ENCODE measurements at places on chromosomes 6 and 20.
A peak's percentile ranks its signal among the peaks of the same experiment; 100 is the strongest.

DNA sequence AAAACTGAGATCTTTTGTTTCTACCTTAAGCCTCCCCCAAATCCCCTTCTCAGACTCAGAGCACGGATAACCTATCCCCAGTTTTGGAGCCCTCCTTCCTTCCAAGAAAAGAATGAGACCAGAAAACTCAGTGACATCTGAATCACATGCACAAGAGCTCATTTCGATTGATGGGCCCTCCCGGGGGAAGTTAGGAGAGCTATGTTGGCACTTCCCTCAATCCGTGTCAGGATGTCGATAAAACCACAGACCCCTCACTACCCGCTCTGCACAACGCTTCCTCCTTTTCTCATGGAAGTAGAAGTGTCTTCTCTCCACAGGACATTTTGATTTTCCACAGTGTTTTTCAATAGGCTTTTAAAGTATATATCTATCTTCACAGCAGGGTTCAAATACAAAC, 332.4 kb downstream of the HACE1 start:
- no peak for DNase-seq

- no peak for DNase-seq
Measured at GRCh38 chr6:134523903-134524650, 206.2 kb upstream of the SGK1 start.

GRCh38 chr20:22815603-22816315, 219.4 kb upstream of the SSTR4 start:
- no peak for DNase-seq

DNA sequence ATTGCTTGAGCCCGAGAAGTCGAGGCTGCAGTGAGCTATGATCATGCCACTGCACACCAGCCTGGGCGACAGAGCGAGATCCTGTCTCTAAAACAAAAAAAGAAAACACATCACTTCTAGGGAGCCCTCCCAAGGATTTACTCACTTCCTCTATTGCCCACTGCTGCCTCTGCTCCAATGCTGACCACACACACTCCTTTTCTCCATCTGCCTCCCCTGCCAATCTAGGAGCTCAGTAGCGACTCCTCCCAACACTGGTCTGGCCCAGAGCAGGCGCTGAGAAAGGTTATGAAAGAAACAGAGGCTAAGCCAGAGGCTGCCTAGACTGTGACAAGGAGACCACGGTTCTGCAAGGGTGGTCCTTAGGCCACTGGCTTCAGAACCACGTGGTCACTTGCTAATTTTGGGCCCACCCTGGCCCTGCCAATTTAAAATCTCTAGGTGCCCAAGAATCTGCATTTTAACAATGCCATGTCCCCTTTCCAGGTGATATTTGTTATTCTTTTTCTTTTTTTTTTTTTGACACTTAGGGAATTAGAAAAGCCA, 1.3 kb upstream of the E2F1 start:
- DNase-seq, result peak; percentile 23

- DNase-seq, result peak; percentile 27
Measured at GRCh38 chr6:44820321-44820720, 432.8 kb downstream of the CDC5L start.

DNA sequence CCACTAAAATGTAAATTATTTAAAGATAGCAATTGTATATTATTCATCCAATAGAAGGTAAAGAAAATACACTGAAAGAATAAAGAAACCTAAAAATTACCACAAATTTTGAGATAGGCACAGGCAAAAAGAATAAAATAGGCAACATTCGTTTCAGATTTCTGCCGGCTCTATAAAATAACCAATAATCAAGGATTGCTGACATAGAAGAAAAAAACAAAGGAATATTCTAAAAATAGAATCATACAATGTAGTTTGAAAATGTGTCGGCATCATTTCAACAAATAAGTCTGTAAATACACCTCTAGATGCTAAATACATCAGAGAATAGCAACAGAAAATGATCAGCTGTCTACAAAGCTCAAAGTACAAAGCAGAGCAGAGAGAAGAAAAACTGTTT, 973.3 kb downstream of the EPHA7 start:
- DNase-seq, result no peak

DNA sequence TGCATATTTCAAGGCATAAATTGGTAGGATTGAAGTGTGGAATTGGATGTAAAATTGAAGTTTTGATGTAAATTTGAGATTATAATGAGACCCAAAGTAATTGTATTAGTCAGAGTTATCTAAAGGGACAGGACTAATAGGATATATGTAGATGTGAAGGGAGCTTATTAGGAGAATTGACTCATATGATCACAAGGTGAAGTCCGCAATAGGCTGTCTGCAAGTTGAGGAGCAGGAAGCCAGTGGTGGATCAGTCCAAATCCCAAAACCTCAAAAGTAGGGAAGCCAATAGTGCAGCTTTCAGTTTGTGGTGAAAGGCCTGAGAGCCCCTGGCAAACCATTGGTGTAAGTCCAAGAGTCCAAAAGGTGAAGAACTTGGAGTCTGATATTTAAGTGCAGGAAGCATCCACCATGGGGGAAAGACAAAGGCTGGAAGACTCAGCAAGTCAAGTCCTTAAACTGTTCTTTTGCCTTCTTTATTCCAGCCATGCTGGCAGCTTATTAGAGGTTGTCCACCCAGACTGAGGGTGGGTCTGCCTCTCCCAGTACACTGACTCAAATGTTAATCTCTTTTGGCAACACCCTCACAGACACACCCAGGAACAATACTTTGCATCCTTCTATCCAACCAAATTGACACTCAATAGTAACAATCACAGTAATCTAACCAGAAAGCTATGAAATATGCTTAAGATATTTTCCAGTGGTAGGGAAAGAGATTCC, 442.6 kb upstream of the PTCHD4 start:
- DNase-seq, result no peak

DNA sequence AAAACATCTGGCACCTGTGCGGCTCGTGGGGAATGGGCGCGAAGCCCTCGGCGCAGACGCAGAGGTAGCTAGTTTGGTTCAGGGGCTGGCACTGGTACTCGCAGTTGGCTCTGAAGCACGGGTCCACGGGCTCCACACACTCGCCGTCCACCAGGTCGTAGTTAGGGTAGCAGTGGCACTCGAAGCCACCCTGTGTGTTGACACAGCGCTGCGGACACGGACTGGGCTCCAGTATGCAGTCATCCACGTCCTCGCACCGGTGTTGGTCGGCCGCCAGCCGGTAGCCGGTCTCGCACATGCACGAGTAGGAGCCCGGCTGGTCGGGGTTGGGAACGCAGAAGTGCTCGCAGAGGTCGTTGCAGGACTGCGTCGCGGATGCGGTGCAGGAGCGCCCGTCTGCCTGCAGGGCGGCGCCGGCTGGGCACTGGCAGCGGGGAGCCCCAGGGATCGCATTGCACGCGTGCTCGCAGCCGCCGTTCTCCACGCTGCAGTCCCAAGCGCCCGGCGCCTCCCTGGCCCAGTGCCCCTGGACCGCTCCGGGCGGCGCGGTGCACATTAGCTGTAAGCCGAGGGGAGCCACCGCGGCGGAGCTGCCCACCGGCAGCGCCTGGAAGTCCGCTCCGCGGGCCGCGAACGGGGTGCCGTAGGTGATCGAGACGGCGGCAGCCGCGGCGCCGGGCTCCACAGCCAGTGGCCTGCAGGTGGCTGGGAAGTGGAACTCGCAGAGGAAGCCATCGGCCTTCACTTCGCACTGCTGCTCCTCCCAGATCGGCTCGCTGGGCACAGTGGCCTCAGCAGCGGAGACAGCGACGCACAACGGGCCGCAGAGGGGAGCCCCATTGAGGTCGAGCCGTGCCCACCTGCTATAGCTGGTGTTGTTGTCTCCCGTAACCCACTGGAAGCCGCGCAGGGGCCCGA, 930 bp downstream of the THBD start:
- DNase-seq, result peak; percentile 16

Measured in EH (cell line).